ENCODE measurements at places on chromosomes 16 and 17. TPM values are rescaled to one million over a fixed set of nuclear protein-coding genes. Genes with fewer than 3 reads are reported as not detected.
A peak's percentile ranks its signal among the peaks of the same experiment; 100 is the strongest.

DNA sequence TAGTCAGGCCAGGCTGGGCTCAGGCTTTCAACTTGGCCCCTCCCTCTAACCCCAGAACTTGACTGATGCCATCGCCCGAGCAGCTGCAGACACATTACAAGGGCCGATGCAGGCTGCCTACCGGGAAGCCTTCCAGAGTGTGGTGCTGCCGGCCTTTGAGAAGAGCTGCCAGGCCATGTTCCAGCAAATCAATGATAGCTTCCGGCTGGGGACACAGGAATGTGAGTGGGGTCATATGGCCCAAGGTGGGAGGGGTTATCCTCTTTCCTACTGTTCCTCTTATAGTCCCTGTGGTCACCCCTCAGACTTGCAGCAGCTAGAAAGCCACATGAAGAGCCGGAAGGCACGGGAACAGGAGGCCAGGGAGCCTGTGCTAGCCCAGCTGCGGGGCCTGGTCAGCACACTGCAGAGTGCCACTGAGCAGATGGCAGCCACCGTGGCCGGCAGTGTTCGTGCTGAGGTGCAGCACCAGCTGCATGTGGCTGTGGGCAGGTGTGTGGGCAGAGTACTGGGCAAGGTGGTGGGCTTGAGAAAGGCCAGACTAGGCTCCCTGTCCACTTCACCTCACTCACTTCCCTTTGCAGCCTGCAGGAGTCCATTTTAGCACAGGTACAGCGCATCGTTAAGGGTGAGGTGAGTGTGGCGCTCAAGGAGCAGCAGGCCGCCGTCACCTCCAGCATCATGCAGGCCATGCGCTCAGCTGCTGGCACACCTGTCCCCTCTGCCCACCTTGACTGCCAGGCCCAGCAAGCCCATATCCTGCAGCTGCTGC is 2.1 kb upstream of the NRN1L start:
- no peak for DNase-seq

Gene MPP3
- total RNA-seq: 9.6 TPM

DNA sequence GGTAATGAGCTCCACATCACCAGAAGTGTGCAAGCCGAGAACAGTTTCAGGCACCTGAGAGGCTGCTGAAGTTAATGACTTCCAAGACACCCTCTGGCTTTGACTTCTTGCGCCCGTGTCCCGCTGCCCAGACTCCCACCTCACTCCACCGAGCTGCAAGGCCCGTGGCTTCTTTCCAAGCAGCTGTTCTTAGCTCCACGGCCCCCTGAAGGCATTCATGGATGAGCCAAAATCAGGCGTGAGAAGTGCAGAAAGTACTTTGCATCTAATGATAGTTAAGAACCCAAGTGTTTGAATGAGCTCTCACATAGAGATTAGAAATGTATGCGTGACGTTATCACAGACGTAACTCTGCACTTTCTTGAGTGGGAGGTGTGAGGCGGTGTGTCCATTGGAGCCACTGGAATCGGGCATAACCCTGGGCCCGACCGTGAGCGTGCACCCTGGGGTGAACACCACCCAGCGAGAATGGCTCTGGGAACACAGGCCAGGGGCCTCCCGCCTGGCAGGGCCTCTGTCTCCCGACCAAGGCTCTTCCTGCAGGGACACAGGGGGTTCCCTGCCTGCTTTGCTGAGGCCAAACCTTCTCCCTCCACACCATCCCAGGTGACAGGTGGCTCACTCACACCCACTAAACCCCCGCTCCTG is 11.0 kb downstream of the NPTX1 start:
- DNase-seq: no peak

Gene TBC1D3I
- not detected for total RNA-seq

GRCh38 chr17:9221147-9221921 is 200.0 kb downstream of the NTN1 start:
- no peak for DNase-seq

Gene IRX5
- 1.5 TPM for total RNA-seq

Gene CHST6
- total RNA-seq: 0.81 TPM

Gene ZG16
- not detected for total RNA-seq

Gene TRAPPC1
- 21.4 TPM for total RNA-seq

GRCh38 chr17:6061290-6061689 is 8.9 kb upstream of the WSCD1 start:
- DNase-seq: peak; percentile 77

DNA sequence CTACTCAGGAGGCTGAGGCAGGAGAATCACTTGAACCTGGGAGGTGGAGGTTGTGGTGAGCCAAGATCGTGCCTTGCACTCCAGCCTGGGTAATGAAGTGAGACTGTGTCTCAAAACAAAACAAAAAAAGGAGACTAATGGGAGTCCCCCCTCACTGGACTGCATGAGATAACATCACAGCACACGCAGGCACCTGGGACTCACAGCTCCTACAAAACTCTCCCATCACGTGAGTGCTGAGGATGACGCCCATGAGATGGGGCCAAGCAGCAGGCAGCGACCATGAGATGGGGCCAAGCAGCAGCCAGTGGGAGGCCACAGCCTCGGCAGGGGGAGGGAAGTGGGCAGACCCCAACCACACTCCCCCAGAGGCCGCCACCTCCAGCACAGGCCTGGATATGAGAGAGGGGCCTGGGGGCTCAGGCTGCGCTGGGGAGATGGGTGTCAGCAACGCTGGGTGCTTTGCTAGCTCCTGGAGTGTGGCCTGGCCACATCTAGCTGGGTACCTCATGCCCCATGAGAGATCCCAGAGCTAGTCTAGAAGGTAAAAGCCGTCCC is 15.4 kb downstream of the DNAAF8 start:
- no peak for DNase-seq

Gene KRTAP4-4
- total RNA-seq: not detected

GRCh38 chr17:28317966-28318758 is 838 bp upstream of the TMEM97 start:
- no peak for DNase-seq

DNA sequence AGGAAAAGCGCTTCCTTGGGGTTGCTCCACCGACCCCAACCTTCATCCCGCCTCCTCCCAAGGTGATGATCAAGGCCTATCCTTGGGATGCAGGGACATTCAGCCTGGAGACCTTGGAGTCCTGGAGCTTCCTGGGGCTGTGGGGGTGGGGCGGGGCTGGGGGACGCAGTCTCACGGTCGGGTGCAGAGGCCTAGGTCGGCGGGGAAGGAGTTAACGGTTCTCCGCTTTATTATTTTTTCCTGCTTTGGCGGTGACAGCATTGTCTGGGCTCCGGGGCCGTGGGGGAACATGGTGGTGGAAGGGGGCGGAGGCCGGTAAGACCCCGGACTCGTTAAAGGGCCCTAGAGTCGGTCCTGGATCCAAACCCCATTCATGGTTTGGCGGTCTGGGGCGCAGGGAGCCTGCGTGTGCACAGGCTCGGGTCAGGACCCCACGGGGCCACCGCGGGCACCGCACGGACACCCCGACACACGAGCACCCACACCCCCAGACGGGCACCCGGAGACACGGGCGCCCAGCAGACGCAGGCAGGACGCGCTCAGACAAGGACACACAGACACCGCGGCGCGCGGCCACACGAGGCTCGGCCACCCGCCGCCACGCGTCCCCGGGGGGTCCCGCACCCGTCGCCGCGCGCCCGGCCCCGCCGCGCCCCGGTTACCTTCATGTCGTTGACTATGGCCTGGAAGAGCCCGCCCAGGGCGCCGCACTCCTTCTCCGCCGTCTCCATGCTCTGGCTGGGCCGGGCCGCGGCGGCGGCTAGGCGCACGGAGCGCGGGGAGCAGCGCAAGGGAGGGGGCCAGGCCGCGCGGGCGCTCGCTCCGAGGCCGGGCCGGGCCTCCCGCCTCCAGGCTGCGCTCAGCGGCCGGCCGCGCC is 554 bp downstream of the MTSS2 start:
- no peak for DNase-seq

Gene EFTUD2
- 137 TPM for total RNA-seq

GRCh38 chr17:57110152-57110542 is 25.1 kb downstream of the AKAP1 start:
- no peak for DNase-seq

Gene FOXN1
- not detected for total RNA-seq

DNA sequence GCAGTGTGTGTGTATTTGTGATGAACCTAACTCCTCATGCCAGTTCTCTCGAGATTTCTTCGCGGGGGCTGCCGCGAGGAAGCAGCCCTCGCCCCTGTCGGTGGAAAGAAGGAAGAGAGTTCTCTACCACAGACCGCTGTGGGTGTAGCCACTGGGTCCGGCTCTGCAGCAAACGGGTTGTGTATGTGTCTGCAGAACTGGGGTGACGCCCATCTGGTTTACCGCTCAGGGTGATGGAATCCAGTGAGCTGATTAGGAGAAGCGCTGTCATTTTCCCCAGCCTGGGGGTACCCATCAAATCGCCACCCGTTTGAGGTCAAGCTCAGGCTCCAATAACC is 7.7 kb downstream of the CORO6 start:
- no peak for DNase-seq

- DNase-seq: peak; percentile 64
Observed at GRCh38 chr16:72927199-72928089, 120.5 kb downstream of the ZFHX3 start.

- DNase-seq: no peak
Observed at GRCh38 chr16:87958632-87959031, 7.4 kb downstream of the BANP start.

GRCh38 chr17:77126519-77126918 is 14.2 kb upstream of the SEC14L1 start:
- no peak for DNase-seq

Gene COG7
- 22.4 TPM for total RNA-seq

Gene UBTF
- total RNA-seq: 49.8 TPM

DNA sequence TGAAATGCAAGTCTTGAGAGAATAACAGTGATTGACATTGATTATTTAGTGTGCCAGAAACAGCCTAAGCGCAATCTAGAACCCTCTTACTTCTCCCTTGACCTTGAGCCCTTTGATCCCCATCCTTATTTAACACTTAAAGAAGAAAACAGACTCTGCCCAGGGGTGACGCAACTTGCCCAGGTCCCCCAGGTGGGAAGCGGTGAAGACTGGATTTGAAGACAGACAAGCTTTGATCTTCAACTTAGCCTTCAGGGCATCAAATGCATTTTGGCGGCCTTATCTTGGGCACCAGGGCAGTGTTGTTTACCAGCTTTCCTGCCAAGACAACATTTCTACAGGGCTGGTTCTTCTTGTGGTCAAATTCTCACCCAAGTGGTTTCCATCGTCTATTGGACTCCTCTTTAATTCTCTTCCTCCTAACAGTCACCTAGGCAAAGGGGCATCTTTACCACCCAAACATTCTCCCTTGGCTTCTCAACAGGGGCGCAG is 8.9 kb upstream of the CIITA start:
- no peak for DNase-seq

All from NCI-H460 (cell line).